Hypothalamus (tissue), 51 donors: ENCODE measurements at places on chromosomes 4 and X.

DNA sequence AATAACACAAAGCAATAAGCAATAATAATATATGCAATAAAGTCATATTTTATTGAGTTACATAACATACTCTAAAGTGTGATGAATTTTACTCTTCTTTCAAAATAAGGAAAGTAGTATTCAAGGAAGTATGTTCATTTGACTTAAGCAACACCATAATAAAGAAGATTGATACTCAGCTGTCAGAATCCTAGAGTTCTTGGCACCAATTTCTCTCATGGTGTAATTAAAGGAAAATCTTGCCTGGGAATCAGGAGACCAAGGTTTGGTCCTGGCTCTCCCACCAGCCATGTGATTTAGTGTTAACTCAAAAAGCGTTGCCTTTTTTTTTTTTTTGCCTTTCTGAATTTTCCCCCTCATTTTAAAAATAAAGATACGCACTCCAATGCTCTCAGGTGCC, 17.1 kb downstream of the MYOZ2 start:
- no peak for DNase-seq

- DNase-seq, result no peak
These were observed 47.3 kb upstream of the KCNE5 start for GRCh38 chrX:109672239-109672638.

- no peak for DNase-seq
These were observed 20.2 kb upstream of the IL2 start for GRCh38 chr4:122476745-122477144.

- no peak for DNase-seq
These were observed 88.3 kb upstream of the DDIT4L start for GRCh38 chr4:100278567-100278966.

GRCh38 chrX:24395775-24396174, 35.3 kb downstream of the SUPT20HL1 start:
- no peak for DNase-seq

DNA sequence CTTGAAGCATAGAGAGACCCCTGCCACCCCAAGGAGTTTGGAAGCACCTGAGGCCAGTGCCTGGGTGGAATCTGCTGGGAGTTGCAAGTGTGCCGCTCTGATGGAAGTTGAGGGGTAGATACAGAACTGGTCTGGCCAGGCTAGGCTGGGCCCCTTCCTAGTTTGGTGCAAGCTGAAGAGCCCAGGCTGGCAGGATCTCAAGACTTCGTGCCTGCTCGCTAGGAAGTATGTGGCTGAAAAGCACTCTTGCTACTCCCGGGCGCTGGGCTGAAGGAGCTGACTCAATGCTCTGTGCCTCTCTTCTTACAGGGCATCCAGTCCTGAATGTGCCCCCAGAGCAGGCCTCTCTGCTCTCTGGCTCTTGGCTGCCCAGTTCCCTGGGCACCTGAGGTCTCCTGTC, 51.7 kb upstream of the PJA1 start:
- no peak for DNase-seq

GRCh38 chrX:153610836-153611213, 11.9 kb upstream of the CCNQ start:
- no peak for DNase-seq

DNA sequence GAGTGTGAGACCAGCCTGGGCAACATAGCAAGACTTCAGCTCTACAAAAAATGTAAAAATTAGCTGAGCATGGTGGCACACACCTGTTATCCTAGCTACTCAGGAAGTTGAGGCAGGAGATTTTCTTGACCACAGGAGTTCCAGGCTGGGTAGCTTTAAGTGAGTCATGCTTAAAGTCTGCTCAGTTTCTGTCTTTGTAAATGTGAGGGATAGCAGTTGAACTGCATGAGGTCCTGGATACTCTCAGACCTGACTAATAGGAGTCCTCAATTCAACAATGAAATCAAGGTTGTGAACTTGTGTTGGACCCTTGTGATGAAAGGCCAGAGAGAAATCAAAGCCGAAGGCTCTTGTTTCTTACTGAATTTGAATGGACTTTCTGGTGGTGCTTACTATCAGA, 45.2 kb downstream of the STARD8 start:
- no peak for DNase-seq

- DNase-seq, result no peak
These were observed 409.3 kb upstream of the NWD2 start for GRCh38 chr4:36835246-36835645.

- DNase-seq, result no peak
These were observed 109.0 kb downstream of the ATP11C start for GRCh38 chrX:139823806-139824205.
